Cerebellar nuclear complex (tissue), 1 donor: ENCODE measurements at places on chromosomes 6 and 20.

- no peak for DNase-seq
Measured at GRCh38 chr6:169085466-169085865, 168.2 kb downstream of the THBS2 start.

DNA sequence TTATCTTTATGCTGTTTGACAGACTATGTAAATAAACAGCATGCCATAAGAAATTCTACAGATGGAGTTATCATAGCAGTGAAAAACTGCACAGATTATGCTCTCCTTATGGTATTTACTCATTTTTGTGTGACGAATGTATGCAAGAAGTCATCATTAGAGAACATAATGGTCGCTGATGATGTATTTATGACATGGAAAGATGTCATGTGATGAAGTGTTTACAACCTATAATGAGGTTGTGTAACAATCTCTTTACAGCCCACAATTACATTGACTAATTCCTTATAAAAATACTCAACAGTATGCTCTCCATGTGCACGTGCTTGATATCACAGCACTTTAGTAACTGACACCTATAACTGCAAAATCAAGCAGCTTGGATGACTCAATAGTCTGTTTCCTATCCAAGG lies 192.4 kb downstream of the BMP2 start:
- no peak for DNase-seq

DNA sequence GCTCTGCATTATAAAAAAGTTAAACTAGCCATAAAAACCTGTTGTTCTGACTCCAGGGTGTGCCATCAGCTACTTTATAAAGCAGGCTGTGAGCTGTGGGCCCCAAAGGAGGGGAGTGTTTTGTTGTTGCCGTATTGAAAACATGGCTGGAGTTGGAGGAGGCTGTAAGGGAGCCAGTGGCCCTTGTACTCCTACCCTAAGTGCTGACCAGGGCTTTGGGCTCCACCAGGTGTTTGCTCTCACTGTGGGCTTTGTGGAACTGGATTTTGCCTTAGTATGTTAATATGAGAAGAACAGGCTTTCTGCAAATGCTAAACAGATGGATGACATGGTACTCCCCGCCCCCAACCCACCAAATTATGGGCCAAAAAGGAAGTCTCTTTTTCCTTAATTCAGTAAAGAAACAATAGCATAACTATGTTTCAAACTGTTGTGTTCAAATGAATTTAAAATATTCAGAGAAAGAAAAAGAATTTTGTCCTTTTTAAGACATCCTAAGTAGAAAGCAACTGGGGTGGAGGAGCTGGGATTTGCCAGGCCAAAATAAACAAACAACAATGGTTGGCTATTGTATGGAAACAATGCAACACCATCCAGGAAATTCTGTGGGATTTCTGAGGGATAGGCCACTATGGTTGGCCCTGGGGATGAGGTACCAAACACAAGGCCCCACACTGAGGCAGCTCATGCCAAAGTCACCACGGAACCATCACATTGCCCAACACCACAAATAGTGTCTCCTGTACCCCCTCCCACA lies 63.3 kb downstream of the PLCG1 start:
- DNase-seq, result no peak

GRCh38 chr20:58788896-58789544 lies 61.7 kb downstream of the GNAS-AS1 start:
- no peak for DNase-seq

- no peak for DNase-seq
Measured at GRCh38 chr6:124463271-124463670, 499.0 kb upstream of the RNF217 start.

DNA sequence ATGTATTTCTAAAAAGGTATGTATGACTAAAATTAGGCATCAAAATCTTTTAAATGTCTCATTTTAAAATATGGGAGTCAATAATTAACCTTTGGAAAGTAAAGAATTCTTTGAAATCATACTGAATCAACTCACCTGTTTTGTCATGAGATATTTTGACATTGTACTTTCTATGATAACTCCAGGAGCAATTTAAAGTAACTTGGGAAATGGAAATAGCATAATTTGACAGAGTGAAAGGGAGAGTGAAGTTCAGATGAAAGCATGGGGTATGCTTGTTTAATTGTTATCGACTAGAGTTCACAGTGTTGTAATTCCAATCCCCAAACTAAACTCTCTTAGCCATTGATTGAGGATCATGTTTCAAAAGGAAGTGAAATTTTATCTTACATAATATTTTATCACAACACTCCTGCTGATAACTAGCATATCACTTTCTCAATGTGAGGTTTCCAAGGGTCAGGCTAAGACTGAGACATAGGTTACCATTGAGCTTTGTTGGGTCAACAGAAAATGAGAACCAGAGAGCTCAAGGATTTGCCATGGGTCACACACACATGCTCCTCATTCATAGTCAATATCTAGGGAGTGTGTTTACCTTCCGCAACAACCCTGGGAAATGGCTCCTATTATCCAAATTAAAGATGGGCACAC lies 2.3 kb downstream of the GSTA1 start:
- no peak for DNase-seq

DNA sequence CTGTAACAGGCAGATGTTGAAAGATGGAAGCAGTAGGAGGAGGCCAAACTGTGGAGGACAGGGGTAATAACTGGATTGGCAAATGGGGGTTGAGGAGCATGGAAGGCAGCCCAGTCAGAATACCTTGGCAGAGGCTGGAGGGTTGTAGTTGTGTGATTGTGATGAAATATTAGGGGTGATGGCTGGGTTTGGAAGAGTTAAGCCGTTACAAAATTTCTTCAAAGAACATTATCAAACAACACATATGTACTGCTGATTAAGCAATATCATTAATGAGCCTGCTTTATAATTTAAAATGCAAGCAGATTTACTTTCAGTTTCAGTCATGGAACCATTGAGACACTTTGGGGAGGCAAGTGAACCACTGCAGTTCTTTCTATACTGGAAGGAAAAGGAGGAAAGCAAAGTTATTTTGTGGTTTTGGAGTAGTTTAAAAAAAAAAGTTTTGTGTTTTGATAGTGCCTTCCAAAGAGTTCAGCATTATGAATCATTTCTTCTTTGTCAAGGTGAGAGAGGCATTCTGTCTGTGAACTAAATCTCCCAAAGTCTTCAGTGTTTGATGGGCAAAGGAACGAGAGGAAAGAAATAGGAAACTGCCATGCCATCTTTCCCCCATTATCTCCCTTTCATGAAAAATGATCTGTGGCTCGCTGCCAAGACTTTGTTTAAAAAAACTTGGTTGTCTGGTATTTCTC lies 20.7 kb downstream of the FOXO3 start:
- no peak for DNase-seq

GRCh38 chr6:20873425-20874190 lies 339.4 kb downstream of the CDKAL1 start:
- DNase-seq, result no peak

GRCh38 chr20:37151529-37151928 lies 27.6 kb upstream of the RPN2 start:
- no peak for DNase-seq

- DNase-seq, result no peak
Measured at GRCh38 chr20:49914310-49915117, 815 bp downstream of the SPATA2 start.

DNA sequence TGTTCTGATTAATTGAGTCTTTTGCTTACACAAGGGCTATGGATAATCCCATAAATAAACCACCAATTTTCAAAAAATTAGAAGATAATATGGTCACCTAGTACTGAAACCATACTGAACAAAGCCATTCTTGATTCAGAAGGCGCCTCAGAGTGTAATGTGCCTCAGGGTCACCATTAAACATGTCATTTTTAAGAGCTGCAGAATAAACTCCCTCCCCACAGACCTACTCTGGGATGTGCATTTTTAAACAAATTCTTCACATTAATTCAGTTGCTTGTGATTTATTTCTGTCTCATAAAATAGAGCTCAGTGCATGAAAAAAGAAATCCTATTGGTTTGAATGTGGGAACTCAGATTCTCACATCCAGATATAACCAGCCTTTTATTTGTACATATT lies 202.1 kb upstream of the HEY2 start:
- DNase-seq, result no peak

GRCh38 chr20:59646487-59646886 lies 42.1 kb downstream of the PHACTR3 start:
- no peak for DNase-seq

DNA sequence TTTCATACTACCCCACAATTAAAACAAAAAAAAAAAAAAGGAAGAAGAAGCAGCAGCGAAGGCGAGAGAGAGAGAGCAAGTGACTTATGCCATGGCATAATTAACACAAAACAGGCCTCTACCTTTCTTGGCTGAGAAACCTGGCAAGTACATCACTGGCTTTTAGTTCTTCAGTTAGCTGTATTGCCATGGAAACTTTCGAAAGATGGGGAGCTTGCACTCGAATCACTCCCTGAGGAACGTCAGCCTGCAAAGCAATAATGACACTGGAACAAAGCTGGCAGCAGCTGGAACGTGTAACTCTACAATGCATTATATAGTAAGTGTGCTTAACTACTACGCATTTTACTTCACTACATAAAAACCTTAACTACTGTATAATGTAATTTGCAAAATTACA lies 126.1 kb downstream of the ARHGAP18 start:
- DNase-seq, result no peak

- no peak for DNase-seq
Measured at GRCh38 chr20:23419995-23420901, 1.0 kb downstream of the NAPB start.

DNA sequence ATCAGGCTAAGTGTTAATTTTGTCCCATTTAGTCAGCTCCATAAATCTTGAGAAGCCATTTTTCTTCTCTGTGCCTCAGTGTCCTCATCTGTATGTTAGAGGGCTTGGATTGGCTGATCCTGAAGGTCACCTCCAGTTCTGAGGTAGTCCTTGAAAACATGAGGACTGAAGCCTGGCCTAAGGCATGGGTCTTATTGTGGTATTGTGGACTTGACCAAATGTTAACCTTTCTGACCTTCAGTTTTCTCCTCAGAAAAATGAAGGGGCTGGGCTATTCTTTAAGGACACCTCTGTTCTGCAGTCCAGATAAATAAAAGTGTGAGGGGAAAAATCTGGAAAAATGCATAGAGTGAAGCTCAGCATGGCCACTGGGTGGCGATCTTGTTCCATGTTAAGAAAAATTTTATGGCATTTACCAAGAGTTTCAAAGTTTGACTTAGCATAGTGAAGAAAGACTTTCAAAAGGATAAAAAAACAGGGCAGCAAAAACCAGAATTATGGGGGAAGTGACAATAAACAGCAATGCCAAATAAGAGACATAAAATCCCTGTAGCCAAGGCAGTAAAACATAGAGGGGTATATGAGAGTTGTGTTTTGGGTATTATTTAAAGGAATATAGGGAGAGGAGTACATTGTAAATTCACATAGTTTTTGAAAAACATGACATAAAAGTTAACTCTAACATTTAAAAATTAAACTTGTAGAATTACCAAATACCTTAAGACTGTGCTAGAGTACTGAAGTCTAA lies 13.2 kb upstream of the TFB1M start:
- DNase-seq, result no peak

DNA sequence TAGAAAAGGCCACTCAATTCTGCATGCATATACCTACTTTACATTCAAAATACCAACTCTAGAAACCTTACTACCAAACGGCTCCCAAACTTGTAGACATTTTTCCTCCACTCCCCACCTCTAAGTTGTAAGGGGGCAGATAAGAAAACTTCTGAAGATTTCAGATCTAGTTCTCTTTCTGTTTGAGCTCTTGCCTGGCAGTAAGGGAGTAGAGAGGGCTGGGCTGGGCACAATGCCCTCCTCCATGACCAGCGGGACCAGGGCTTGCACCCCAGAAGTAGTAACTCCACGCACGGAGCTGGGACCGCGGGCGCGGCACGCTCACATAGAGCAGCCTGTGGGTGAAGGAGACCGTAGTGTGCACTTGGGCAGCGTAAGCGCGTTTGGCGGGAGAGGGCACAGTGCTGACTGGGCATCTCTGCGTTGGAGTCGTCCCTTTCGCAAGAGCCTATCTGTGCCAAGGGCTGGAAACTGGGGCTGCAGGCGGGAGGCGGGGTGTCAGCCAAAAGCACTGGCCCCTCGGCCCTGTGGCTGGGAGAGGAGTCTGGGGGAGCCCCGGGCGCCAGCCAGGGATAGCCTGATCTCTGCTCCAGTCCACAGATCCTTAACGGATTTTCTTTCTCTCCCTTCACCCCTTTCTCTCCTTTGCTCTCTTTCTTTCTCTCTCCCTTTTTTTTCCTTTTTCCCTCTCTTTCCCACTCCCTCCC lies 32.4 kb downstream of the PHACTR1 start:
- no peak for DNase-seq

DNA sequence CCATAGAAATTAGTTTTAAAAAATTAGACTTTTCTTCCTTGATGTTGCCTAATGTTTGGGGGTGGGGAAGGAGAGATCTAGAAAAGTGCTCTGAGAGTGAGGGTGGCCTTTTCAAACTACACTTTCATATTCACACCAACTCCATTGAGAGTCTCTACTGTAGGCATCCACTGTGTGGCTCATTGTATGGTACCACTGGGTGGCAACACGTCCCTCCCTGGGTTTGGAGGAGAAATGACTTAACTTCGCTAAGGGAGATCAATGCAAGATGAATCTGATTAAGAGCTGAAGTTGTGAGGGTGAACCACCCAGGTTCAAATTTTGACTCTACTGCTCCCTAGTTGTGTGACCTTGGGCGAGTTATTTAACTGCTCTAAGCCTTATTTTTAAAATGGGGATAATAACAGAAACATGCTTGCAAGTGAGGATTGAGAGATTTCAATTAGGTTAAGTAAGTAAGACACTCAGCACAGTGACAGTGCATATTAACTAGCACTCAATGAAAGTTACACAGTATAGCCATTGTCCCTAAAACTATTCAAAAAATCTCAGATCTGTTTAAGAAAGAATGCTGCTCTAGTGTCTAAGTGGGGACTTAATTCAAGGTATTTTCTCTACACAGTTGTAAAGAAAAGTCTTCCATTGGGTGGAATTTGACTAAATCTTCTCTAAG lies 193.5 kb upstream of the CNR1 start:
- no peak for DNase-seq

DNA sequence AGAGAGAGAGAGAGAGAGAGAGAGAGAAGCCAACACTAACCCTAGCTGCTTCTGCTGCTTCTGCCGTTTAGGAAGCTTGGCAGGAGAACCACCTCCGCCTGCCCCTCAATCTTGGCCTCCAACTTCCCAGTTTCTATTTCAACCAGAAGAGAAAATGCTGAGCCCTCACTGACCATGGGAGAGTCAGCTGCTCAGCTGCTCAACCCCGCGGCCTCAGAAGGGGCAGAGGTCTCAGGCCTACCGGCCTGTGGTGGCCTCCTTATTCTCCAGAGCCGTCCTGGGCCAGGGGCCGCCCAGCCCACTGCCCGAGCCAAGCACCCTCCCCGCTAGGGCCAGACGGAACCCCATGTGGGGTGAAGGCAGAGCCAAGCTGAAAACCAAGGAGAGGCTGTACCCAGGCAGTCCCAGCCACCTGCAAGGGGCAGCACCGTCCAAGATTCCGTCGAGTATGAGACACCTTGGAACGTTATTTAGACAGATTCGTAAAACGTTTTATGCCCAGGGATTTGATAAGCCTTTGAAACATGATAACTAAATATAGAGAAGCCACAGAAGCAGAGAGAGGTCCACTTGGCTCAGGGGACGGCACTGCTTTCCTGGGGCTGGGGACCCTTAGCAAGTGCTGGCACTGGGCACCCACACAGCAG lies 116.6 kb downstream of the DLL1 start:
- DNase-seq, result no peak
